Activated CD4-positive, alpha-beta memory T cell treated with anti-CD3 and anti-CD28 coated beads, Interleukin-2, amount 10 ng/mL, durations not matched to agents 7 days and 5 days (primary cell): ENCODE measurements at places on chromosomes 3 and 15. TPM values are rescaled to one million over a fixed set of nuclear protein-coding genes. Genes with fewer than 3 reads are reported as not detected.

TNFAIP8L3 gene
- total RNA-seq = not detected

MYD88 gene
- 91.3 TPM for total RNA-seq

WNT5A gene
- not detected for total RNA-seq

GP5 gene
- total RNA-seq = 1.3 TPM

CA12 gene
- 0.20 TPM for total RNA-seq

CLRN1 gene
- total RNA-seq = not detected

IL12A gene
- 0.55 TPM for total RNA-seq

CATSPER2 gene
- total RNA-seq = 3.0 TPM

ERC2 gene
- total RNA-seq = not detected

CYP11A1 gene
- not detected for total RNA-seq

MME gene
- total RNA-seq = not detected

SMCO1 gene
- not detected for total RNA-seq

GABRR3 gene
- total RNA-seq = not detected

UBE2E1 gene
- total RNA-seq = 72.8 TPM

FANCD2OS gene
- not detected for total RNA-seq

TMEM207 gene
- total RNA-seq = not detected

GRCh38 chr3:4421121-4421520 lies 45.9 kb downstream of the SUMF1 start:
- no peak for DNase-seq
- H3K36me3 ChIP-seq = peaks cover 12% of the 10 kb centered on the region
- H3K27ac ChIP-seq = no peak overlapping the region
- no peaks in the 10 kb centered on the region for H3K27me3 ChIP-seq
- no peak overlapping the region for H3K4me3 ChIP-seq
- H3K4me1 ChIP-seq = peaks cover 21% of the 10 kb centered on the region

GRCh38 chr3:95312650-95313049 lies 1249.8 kb downstream of the NSUN3 start:
- DNase-seq = no peak
- H3K27me3 ChIP-seq = no peaks in the 10 kb centered on the region

GRCh38 chr3:32667072-32667582 lies 17.9 kb upstream of the CNOT10 start:
- DNase-seq = no peak
- H3K4me1 ChIP-seq = no peaks in the 10 kb centered on the region
- peaks cover 8% of the 10 kb centered on the region for H3K27me3 ChIP-seq
- no peak overlapping the region for H3K4me3 ChIP-seq
- H3K27ac ChIP-seq = no peak overlapping the region

GRCh38 chr15:83207660-83208366 lies at the start of gene HDGFL3:
Gene HDGFL3, minus strand, starts transcription at chr15:83207823. Its CDS starts 409 bp downstream, at chr15:83207414.
- H3K27ac ChIP-seq = peak within 1 kb of the TSS; percentile 78
- H3K27me3 ChIP-seq = peaks cover 23% of the 10 kb centered on the region
- peaks cover 3% of the 10 kb centered on the region for H3K36me3 ChIP-seq
- H3K4me3 ChIP-seq = peak within 1 kb of the TSS; percentile 84

DNA sequence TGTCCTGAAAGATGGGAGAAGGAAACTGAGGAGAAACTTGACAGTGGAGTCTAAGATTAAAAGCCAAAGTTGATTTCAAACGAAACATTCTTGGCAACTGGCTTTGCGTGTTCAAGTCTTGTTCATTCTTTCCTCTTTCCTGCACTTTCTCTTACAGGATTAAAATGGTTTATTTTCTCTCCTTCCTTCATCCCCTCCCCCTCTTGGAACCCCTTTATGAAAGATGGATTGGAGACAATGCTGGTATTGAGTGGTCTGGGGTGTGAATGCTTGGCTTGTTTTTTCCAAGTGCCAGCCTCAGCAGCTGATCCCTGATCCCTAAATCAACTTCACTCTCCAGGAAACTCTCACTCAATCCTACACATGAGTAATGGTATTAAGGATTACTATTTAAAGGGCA lies 703 bp upstream of the LSAMP start:
- H3K36me3 ChIP-seq = no peaks in the 10 kb centered on the region
- H3K27me3 ChIP-seq = peaks cover 3% of the 10 kb centered on the region
- H3K4me3 ChIP-seq = no peak overlapping the region

DNA sequence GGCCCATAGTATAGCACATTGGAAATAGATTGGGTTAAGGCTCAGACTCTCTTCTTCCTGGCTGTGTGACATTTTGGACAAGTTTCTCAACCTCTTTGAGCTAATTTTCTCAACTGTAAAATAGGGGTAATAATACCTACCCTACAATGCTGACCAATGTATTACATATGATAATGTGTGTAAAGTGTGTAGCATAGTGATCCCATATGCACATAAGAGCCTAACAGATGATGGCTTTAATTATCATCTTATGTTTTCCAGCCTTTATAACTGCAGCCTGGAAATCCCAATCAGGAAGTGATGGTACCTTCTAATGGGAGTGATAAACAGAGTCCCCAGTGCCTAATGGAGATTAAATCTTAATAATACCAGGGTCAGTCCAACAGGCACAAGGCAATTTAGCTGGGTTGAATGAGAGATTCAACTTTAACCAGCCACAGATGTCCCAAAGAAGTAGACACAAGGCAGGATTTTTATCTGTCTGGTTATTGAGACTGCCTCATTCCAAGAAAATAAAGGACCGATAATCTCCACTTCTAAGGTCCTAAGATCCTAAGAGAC lies 12.0 kb downstream of the ADAMTS9 start:
- DNase-seq = no peak
- H3K4me1 ChIP-seq = no peaks in the 10 kb centered on the region
- no peak overlapping the region for H3K27ac ChIP-seq

GRCh38 chr3:13548696-13549622 lies at the start of gene FBLN2:
Gene FBLN2, plus strand, starts transcription at chr3:13549125. Its CDS starts 21,231 bp downstream, at chr3:13570356.
- H3K4me1 ChIP-seq = peaks cover 24% of the 10 kb centered on the region
- no peak within 1 kb of the TSS for H3K27ac ChIP-seq
- H3K4me3 ChIP-seq = no peak within 1 kb of the TSS
- peaks cover 47% of the 10 kb centered on the region for H3K27me3 ChIP-seq
- H3K36me3 ChIP-seq = peaks cover 3% of the 10 kb centered on the region

DNA sequence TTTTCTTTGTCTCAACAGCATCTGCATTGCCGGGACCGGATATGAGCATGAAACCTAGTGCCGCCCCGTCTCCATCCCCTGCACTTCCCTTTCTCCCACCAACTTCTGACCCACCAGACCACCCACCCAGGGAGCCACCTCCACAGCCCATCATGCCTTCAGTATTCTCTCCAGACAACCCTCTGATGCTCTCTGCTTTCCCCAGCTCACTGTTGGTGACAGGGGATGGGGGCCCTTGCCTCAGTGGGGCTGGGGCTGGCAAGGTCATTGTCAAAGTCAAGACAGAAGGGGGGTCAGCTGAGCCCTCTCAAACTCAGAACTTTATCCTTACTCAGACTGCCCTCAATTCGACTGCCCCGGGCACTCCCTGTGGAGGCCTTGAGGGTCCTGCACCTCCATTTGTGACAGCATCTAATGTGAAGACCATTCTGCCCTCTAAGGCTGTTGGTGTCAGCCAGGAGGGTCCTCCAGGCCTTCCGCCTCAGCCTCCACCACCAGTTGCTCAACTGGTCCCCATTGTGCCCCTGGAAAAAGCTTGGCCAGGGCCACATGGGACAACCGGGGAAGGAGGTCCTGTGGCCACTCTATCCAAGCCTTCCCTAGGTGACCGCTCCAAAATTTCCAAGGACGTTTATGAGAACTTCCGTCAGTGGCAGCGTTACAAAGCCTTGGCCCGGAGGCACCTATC lies 5.0 kb downstream of the NUTM1 start:
- no peaks in the 10 kb centered on the region for H3K36me3 ChIP-seq
- H3K4me1 ChIP-seq = no peaks in the 10 kb centered on the region
- no peak for DNase-seq
- H3K27ac ChIP-seq = no peak overlapping the region

- H3K4me1 ChIP-seq = peaks cover 4% of the 10 kb centered on the region
- H3K36me3 ChIP-seq = no peaks in the 10 kb centered on the region
- H3K27me3 ChIP-seq = no peaks in the 10 kb centered on the region
- no peak overlapping the region for H3K4me3 ChIP-seq
- DNase-seq = peak; percentile 78
- no peak overlapping the region for H3K27ac ChIP-seq
Measured at GRCh38 chr3:52446631-52447511, 2.0 kb upstream of the SEMA3G start.

- H3K36me3 ChIP-seq = peaks cover 47% of the 10 kb centered on the region
- no peak overlapping the region for H3K4me3 ChIP-seq
- H3K4me1 ChIP-seq = peaks cover 43% of the 10 kb centered on the region
- H3K27me3 ChIP-seq = no peaks in the 10 kb centered on the region
- DNase-seq = no peak
- H3K27ac ChIP-seq = no peak overlapping the region
Measured at GRCh38 chr15:40305281-40305680, 2.5 kb downstream of the PLCB2 start.

DNA sequence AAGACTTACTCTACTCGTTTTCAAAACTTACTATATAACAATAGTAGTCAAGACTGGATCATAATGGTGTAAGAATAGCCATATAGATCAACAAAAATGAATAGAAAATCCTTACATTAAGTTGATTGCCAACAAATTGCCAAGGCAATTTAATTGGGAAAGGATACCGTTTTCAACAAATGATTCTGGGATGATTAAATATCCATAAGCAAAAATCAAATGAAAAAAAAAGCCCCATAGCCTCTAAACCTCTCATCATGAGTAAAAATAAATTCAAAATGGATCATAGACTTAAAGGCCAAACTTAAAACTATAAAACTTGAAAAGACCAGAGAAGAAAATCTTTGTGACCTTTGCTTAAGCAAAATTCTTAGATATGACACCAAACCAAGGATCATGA lies 5.3 kb upstream of the SNRK start:
- H3K36me3 ChIP-seq = no peaks in the 10 kb centered on the region
- DNase-seq = no peak
- peaks cover 14% of the 10 kb centered on the region for H3K27me3 ChIP-seq
- H3K27ac ChIP-seq = no peak overlapping the region
- peaks cover 9% of the 10 kb centered on the region for H3K4me1 ChIP-seq

DNA sequence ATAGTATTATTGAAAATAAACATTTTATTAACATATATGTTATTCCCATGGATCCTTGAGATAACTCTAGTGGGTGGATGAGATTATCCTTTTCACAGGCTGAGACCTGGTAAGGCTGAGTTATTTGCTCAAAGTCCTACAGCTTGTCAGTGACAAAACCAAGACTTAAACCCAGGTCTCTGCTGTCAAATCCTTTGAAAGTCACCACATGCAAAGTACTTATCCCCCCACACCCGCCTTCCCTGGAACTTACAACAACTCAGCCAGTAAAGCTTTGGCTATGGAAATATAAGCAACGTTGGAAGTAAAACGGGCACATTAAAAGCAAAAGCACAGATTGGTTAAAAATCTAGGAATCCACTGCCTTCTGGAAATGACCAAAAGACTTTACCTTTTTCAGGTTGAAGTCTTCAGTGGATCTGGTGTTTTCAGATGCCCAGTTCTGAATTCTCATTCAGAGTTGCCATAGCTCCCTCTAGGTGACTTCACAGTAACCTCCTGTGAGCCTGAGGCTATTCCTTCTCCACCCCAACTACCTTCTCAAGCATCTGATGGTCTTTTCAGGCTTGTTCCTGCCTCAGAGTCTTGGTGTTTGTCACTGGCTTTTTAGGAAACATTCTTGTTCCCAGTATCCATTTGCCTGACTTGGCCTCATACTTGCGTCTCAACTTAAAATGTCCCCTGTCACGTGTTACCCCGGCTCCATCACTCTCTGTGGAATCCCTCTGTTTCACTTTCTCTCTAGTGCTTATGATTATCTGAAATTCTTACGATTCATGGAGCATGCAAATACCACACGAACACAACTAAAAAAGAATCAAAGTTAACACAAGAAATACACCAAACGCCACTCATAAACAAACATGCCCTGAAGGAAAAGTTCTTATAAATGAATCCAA lies 131.2 kb downstream of the MAGI1 start:
- no peak overlapping the region for H3K4me3 ChIP-seq
- no peak for DNase-seq
- H3K36me3 ChIP-seq = no peaks in the 10 kb centered on the region
- no peaks in the 10 kb centered on the region for H3K27me3 ChIP-seq
- H3K27ac ChIP-seq = no peak overlapping the region

GRCh38 chr3:58392181-58392580 lies 41.5 kb downstream of the PDHB start:
- no peak overlapping the region for H3K4me3 ChIP-seq
- DNase-seq = no peak
- peaks cover 15% of the 10 kb centered on the region for H3K4me1 ChIP-seq
- H3K27ac ChIP-seq = no peak overlapping the region
- H3K36me3 ChIP-seq = peaks cover 33% of the 10 kb centered on the region
- no peaks in the 10 kb centered on the region for H3K27me3 ChIP-seq

- H3K4me3 ChIP-seq = peak overlapping the region; percentile 52
- no peaks in the 10 kb centered on the region for H3K27me3 ChIP-seq
- peaks cover 10% of the 10 kb centered on the region for H3K36me3 ChIP-seq
- peak; percentile 71 for DNase-seq
- peak overlapping the region; percentile 63 for H3K27ac ChIP-seq
Measured at GRCh38 chr3:196684548-196685407, 27.3 kb downstream of the CEP19 start.

DNA sequence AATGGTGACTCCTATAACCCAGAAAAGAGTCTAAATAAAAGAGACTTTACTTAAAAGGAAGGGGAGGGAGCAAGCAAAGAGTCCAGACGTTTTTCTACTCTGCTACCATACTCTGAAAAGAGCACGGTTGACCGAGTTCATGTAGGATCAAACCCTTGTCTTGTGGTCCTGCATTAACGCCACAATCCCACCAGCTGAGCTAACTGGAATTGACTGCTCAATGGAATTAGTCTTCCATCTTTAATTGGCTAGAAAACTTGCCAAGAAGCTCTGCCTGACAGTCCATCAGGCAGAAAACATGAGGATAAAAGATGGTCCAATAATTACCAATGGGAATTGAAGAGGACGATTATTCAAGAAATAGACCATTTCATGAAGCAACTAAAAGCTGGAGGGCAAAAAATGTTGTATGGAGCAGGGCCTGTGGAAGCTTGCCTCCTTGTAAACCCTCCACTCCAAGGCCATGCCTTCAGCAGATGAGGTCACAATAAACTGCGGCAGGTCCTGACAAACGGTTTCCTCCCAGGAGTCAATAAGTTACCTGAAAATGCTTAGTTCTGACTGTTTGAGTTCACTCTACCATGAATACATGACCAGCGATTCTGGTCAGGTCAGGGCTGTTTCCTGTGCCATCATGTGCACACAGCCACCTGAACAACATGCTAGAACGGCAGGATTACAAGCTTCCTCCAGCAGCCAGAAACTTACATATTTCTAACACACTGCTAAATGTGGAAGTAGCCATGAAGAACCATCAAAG lies 35.6 kb upstream of the ARHGEF3 start:
- no peak overlapping the region for H3K27ac ChIP-seq
- no peak for DNase-seq
- H3K27me3 ChIP-seq = no peaks in the 10 kb centered on the region
- H3K4me1 ChIP-seq = peaks cover 4% of the 10 kb centered on the region
- H3K36me3 ChIP-seq = no peaks in the 10 kb centered on the region

DNA sequence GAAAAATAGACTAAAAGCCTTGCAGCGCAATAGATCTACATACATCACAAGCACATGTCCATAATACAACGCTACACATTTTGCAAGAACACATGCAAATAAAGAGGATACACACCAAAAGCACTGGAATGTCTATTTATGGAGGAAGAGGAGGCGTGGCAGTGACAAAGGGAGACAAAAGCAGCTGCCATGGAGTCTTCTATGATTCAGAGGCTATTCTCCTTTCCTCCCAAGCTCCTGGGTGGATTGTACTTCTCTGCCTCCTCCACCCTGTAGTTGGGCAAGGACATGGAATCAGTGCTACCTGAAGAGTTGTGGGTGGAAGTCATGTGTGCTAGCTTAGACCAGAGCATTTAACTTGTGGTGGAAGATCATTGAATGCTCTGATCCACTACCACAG lies 57.9 kb upstream of the ABHD2 start:
- DNase-seq = no peak
- H3K4me1 ChIP-seq = no peaks in the 10 kb centered on the region
- H3K27ac ChIP-seq = no peak overlapping the region
- no peaks in the 10 kb centered on the region for H3K36me3 ChIP-seq
